IMR-90 (cell line): ENCODE measurements at places on chromosomes 2 and 18.

GRCh38 chr2:545711-546650 lies 131.2 kb downstream of the TMEM18 start:
- DNase-seq: no peak

- no peak for DNase-seq
These were observed 595 bp upstream of the HDHD2 start for GRCh38 chr18:47150824-47151366.

DNA sequence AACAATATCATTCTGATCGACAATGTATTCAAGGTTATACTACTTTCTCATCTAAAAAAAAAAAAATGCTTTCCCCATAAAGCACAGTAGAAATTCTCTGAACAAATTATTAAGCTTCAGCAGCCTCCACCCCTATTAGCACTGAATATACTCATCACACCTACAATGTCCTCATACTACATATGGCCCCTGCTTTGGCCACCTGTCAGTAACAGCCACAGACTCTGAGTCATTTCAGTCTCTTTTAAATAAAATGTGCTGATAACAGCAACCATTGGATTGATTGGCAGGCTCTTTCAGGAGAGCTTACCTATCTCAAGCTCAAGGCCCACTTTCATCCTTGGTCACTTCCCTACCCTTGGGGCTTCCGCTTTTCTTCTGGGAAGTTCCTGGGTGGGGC lies 236.7 kb downstream of the TMX3 start:
- no peak for DNase-seq

GRCh38 chr2:74373221-74373676 lies 6.9 kb downstream of the DCTN1 start:
- no peak for DNase-seq

DNA sequence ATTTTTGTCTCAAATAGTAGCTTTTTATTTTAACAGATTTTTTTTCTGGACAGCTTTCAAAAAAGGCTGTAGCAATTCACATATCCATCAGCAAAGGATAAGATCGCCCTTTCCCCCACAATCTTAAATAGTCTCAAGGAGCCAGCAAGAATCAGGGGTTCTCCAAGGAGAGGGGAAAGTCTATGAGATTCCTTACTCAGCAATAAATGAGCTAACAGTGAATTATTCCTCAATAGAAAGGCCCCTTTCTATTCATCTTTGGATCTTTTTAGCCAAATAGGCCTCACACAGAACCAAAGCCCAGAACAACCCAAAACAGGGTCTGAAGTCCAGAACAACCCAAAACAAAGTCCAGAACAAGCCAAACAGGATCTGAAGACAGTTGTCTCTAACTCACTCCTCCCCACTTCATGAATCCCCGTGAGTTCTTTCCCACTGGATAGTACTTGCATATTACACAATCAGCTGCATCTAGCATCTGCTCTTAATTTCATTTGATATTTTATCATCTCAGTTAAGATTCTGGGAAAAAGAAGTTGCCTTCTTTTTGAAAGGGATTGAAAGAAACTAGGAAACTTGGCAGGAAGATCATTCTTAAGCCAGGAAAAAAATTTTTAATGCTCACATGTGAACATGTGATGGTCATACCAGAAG lies 3.4 kb upstream of the DHRS9 start:
- DNase-seq: no peak

GRCh38 chr2:26463244-26464192 lies 14.4 kb downstream of the OTOF start:
- DNase-seq: no peak

GRCh38 chr2:190515687-190516086 lies 18.8 kb downstream of the NEMP2 start:
- no peak for DNase-seq

DNA sequence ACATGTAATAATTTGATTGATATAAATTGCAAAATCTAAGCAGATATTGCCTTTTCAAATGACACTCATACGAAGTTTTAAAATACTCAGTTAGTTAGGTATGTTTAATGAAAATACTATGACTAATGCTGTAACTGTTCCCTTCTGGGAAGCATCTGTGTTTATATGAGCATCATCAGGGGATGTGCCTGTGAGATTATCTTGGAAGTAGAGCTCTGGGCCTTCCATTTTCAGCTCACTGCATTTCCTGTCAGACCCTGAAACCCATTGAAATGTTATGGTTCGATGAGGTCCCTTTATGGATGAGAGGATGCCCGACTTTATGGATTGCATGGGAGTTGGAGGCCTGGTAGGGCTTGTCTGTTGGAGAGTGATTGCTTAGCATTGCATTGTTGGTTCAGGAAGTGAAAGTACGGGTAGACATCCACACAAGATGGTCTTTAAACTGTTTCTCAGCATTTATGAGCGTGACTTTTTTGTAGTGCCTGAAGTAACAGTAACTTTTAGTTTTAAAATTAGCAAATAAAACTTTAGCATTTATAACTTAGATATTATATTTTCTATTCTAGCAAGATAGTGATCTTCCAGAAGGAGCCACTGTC lies 28.7 kb downstream of the ELP2 start:
- DNase-seq: peak; percentile 94

DNA sequence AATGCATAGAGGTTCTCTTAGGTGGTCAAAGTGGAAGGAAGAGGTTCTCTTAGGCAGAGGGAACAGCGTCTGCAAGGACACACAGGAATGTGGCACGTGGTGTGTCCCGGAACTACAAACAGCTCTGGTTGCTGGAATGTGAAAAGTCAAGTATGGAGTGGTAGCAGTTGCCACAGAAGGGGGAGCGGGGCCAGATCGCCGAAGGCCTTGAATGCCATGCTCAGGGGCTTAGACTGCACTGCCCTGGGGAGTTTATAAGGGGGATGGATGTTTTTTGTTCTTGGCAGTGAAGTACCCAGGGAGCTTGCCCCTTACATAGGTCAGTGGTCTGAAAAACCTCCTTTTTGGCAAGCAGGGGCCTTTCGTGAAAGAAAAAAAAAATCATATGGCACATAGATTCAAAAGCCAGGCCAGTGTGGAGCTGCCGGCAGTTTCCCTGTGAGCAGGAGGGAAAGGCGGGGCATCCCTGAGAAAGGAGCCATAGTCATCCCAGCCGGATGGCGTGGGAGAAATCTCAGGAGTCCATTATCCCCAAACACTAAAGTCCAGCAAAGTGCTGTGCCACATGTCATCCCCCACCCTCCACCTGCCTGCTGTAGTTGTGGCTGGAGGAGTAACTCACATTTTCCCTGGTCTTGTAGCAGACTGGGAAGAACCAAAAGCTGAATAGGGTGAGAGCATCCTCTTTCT lies 45.4 kb downstream of the GORASP2 start:
- no peak for DNase-seq

- DNase-seq: no peak
These were observed 474.9 kb upstream of the TMEFF2 start for GRCh38 chr2:192669505-192670091.

GRCh38 chr2:37523814-37524362 lies 147.6 kb downstream of the CDC42EP3 start:
- peak; percentile 82 for DNase-seq

- DNase-seq: peak; percentile 71
These were observed 1.7 kb downstream of the FOSL2 start for GRCh38 chr2:28394331-28394877.

DNA sequence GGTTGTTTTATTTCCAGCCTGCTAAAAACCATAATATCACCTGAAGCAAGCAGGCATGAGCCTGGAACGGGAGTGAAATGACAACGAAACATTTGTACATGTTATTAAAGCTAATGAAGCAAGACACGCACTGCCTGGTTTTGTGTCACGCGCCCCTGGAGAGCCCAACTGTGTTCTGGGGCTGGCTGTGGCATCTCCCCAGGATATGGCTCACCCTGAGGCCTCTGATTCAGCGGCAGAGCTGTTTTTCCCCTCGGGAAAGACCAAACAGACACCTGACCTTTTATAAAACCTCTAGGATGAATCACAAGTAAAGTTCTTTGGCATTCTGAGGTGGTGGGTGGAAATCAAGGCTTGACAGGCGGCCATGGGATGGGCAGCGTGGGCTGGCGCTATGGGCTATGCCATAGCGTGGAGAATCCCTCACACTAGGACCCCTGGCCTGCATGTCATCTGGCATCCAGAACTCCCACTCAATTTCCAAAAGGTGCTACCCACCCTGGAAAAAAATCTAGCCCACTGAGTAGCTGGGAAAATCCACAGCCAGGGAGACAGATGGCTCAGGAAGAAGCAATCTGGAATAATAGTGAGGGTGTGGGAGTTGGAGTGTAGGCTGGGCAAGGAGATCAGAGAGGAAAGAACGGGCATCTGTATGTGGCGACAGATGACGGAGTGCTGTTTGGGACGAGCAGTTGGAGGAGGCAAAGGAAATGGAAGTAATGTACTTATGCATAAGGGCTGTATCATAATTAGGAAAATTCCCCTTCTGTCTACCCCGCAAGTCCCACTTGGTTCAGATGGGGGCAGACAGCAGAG lies 262.0 kb downstream of the AFF3 start:
- peak; percentile 98 for DNase-seq

DNA sequence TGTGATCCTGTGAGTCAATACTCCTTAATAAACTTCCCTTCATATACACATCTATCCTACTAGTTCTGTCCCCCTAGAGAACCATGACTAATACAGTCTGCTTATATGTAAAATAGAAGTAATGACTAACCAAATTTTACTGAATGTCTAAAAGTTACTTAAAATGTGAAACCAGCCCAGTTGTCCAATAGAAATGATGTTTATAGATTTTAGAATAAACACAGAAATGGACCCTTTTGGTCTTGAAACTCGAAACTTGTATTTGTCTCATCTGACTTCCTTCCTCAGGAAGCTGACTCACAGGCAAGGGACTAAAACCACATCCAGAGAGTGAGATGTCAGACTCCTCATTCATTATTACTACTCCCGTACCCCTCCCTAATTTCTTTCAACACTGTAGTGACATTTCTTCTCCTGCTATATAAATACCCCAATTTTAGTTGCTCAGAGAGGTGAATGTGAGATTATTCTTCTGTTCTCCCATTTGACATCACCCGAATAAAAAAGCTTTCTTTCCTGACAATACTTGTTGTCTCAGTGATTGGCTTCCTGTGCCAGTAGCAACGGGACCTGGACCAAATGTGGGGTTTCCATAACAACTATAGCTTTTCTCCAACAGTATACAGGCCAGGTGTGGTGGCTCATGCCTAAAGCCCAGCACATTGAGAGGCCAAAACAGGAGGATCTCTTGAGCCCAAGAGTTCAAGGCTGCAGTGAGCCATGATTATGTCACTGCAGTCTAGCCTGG lies 486.0 kb downstream of the ERBB4 start:
- DNase-seq: peak; percentile 94
